ENCODE measurements at places on chromosomes 1 and 21.

DNA sequence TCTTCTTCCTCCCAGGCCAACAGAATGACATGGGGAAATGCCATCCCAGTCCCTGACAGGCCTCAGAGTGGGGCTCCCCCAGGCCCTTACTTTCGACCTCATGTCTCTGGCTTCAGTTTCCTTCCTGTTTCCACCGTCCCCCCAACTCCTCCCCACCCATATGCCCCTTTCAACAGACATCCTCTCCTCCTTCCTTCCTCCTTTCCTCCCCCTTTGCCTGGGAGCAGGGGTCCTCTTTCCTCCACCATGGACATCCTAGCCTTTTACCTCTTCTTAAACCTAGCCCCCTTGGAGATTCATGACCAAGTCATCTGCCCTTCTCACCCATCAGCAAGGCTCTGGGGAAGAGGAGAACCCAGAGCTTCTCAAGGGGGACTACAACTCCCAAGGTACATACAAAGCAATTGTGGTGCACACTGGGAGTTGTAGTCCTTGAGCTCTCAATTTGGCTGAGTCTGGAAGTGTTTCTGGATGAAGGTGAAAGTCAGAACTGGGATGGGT is 4.0 kb downstream of the ZBTB7B start:
- DNase-seq: no peak

GRCh38 chr1:162859191-162859590 is 1.8 kb downstream of the CCDC190 start:
- DNase-seq: no peak

GRCh38 chr1:206591696-206592095 is 20.6 kb downstream of the EIF2D start:
- DNase-seq: no peak

DNA sequence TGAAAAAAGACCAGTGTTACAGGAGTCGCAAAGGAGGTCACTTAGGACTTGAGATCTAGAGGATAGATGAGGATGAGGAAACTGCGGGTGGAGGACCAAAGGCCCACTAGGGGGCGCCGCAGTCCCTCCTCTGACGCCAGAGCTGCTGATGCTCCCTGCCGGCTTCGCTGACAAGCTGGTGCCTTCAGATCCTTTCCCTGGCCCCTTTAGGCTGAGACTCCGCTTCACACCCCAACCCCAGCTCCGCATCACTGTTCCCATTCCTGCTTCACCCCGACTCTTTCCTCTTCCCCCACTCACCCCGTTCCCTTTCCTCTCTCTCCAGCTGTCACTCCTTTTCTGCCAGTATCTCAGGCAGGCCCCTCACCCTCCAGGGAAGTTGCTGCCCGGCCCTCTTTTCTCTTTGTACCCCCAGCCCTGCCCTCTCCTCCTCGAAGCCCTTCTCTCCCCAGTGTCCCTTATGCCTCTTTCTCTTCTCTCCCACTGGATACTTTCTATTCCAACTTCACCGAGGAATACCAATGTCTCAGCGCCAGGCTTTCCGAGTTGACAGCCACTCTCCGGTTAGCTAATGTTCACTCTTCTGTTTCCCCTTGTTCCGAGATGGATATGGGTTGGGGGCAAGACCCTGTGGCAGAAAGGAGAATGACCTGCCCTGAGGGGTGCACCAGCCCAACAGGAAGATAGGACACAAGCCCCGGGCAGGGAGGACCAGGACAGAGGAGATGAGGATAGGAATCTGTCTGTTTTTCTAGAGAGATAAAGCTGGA is 4.5 kb downstream of the KCNJ9 start:
- no peak for DNase-seq

DNA sequence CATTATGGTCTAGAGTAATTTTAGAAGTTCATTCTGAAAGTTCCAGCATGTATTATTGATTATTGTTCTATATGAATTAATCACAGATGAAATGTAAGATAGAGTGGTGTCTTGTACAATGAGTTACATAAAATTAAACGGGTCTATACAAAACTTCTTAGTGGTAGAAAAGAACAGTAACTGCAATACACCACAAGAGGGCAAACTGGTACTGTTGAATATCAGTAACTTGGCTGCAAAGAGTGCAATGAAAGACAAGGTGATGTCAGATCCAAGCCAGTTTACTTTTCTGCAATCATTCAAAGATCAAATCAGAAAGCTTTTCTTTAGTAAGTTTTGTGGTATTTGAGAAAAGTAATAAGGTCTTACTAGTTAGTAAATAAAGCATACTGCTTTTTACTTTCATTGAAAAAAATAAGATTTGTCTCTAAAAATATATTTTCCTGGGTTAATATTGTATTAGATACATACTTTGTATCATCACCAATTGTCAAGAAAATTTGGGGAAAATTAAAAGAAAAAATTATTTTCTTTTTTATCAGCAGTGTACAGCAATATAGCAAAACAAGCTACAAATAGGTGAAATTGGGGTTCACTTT is 66.4 kb upstream of the BTG3 start:
- no peak for DNase-seq

GRCh38 chr1:205246351-205247119 is 18.8 kb downstream of the TMCC2 start:
- DNase-seq: no peak

DNA sequence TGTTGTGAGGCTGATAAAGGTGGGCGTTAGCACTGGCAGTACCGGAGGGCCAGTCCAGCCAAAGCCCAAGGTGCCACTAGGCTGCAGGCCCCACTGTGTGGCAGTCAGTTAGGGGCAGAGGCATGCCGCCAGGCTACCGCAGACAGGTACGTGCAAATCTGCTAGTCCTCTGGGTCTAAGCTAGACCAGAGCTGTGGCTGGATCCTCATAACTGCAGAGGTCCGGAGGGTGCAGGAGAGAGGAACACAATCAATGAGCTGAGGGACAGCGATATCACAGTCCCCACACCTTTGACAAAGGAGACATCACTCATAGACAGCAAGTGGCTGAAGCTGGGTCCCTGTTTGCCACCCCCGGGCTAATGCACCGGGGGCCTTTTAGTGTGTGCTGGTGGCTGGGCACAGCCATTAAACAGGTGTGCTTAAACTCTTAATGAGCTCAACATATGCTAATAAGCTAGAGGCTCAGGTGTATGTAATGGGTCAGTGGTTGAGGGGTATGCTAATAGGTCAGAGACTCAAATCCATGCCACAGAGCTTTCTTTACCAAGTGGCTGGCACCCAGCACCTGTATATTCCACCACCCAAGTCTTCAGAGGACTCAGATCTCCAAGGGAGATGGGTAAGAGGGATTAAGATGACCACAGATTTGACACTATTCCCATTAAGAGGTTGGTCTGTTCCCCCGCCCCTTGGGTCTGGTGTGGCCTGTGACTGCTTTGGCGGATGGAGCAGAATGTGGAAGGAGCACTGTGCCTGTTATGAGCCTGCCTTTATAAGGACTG is 82.0 kb downstream of the GLIS1 start:
- DNase-seq: no peak

DNA sequence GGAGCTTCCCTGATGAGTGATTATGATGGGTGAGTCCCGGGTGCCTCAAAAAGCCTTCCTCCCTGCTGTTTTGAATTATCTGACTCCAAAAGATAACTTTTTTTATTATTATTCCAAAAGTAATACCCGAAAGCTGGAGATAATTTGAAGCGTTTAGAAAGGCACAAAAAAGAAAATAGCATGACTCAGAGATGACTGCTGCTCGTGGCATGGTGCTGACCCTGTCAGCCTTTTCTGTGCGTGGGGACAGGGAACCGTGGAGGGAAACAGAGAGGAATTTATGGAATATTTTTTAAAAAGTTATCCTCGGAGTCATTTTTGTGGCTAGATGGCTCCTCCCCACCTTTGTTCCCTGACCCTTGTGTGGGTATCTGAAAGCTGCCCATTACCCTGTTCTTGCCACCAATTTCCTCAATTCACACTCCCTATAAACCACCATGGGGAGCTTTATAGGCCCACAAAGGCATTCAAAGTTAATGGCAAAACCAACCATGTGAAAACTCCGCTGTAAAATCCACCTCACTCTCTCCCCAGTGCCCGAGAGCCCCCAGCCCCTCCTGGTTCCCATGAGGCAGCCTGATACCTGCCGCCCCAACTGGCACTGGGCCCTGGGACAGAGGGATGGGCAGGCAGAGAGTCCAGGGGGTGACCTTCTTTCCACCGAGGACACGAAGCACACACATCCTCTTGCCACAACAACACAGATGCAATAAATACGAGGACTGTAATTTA is 37.5 kb downstream of the IGSF21 start:
- DNase-seq: no peak

- no peak for DNase-seq
These were observed 724 bp downstream of the ST7L start for GRCh38 chr1:112618114-112618720.

- peak; percentile 32 for DNase-seq
These were observed 3.7 kb upstream of the ACTRT2 start for GRCh38 chr1:3017440-3018050.

- no peak for DNase-seq
These were observed 62.0 kb downstream of the TOR1AIP2 start for GRCh38 chr1:179815641-179816040.

DNA sequence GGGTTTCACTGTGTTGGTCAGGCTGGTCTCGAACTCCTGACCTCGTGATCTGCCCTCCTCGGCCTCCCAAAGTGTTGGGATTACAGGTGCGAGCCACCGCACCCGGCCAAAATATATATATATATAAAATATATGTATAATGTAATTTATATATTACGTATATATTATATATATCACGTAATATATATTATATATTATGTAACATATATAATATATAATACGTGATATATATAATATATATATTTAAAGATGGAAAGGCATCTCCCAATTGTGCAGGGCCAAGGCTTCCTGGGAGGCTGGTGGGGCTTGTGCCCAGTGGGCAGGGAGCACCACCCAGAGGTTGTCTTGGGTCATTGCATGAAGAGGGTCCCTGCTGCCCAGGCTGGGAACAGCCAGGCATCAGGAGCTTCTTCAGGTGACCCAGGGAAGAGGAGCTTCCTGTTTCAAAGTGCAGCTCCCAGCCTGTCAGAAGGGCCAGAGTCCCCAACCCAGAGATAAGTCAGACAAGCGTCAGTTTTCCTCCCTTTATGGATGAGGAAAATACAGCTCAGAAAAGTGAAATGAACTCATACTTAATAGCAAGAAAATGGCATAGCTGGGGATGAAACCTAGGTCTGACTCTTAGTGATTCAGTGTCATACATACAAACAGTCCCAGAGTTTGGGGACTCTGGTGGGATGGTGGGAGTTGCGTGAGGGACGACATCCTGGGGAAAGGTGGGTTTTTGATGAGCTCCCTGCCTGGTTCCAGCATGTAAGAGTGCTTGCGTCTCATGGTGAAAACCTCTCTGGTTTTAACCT is 12.0 kb downstream of the UBE2Q1 start:
- no peak for DNase-seq

GRCh38 chr1:183604038-183604808 is 14.0 kb upstream of the NCF2 start:
- no peak for DNase-seq

GRCh38 chr1:232704694-232705680 is 75.1 kb upstream of the SIPA1L2 start:
- DNase-seq: no peak

- no peak for DNase-seq
These were observed 32.4 kb upstream of the PPP1R15B start for GRCh38 chr1:204443871-204444581.

DNA sequence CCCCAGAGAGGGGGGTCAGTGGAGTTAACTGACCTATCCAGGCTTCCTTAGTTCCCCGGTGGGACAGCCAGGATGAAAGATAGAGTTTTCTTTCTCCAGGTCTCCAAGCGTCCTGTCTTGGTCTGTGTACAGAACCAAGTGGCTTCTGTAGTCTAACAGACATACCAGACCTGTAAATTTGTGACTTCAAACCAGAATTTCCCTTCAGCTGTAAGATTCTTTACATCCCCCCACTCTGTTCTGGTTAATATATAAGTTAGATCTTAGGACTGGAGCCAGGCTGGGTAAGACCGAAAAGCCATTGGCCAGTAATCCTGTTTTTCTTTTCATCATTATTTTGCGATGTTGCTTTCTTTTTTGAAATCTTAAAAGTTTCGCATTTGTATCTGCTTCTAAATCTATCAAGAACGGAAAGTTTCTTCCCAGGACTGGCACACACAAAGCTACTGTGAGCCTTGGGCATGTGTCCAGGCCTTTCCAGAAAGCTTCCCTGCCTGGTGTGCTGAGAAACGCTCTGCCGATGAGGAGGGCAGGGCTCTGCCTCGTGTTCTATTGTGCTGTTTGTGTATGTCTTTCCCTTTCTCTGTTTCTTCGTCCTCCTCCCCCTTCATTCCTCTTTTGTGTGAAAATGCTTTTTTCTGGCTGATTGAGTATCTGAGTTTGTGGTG is 72.3 kb downstream of the RGL1 start:
- DNase-seq: no peak

DNA sequence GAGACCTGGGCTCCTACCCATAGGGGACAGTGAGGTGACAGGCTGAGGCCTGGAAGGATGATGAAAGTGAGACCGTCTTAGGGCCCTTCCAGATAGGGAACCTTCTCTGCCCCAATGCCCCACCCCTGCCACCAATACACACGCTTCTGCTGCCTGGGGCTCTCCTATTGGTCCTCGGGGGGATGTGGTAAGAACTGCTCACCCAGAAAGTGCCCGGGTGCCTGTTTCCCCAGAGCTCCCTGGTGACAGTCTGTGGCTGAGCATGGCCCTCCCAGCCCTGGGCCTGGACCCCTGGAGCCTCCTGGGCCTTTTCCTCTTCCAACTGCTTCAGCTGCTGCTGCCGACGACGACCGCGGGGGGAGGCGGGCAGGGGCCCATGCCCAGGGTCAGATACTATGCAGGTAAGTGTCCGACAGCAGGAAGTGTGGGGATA is 948 bp downstream of the SEMA4A start:
- no peak for DNase-seq

DNA sequence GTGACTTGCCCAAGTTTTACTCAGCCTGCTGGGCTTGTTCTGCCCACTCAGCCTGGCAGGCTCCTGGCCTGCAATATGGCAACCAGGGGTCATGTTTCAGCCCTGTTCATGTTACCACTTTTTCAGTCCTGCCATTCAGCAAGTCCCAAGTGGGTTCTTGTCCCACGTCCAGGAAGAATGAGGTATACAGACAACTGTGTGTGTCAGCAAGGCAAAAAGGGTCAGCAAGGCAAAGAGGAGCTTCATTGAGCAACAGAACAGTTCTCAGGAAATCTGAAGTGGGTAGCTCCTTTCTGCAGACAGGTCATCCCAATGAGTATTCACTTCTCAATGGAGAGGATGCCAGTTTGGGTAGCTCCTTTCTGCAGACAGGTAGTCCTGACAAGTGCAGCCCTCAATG is 1233.3 kb upstream of the B3GALT2 start:
- DNase-seq: no peak

Measured in RWPE2 (cell line).